CD4-positive, alpha-beta T cell treated with Interleukin-6 for 4 hours (primary cell): ENCODE measurements at places on chromosomes 12 and 14.

DNA sequence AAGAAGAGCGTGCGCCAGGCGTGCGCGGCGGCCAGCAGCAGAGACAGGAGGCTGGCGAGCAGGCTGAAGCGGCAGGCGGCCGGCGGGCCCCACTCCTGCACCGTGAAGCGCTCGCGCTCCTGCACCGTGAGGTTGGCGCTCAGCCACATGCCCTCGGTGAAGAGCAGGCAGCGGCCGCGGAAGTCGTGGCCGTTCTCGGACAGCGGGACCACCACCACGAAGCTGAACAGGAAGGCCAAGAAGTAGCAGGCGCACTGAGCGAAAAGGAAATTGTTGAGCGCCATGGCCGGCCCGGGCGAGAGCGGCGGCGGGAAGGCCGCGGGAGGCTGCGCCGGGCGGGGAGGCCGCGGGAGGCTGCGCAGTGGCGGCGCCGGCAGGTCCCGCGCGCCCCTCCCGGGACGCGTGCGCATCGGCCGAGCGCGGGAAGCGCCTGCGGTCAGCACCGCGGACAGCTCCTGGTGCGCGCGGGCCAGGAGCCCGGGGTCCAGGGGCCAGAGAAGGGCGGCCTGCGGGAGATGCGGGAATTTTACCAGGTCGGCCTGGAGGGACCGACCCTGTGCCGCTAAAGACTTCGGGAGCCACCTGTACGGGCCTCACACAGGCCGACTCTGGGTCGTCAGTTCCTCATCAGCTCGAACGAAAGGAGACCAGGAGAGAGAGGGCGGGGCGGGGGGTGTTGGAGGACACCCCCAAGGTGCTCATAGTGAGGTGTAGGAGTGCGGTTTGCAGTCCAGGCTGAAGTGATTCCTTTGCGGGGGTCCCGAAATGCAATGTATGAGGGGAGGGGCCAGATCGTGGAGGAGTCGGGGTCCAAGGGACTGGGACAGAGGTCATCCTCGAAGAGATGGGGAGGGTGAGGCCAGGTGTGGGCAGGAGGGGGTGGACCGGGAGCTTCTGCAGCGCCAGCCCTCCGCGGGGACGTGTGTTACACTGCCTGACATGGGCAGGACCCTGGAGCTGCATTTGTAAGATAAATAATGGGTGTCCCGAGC, at the start of gene TMEM179:
Gene TMEM179 (minus strand): TSS at position 315 of the 992 bp plus-strand sequence. CDS start 31 bp downstream, at position 284.
- DNase-seq = no peak

DNA sequence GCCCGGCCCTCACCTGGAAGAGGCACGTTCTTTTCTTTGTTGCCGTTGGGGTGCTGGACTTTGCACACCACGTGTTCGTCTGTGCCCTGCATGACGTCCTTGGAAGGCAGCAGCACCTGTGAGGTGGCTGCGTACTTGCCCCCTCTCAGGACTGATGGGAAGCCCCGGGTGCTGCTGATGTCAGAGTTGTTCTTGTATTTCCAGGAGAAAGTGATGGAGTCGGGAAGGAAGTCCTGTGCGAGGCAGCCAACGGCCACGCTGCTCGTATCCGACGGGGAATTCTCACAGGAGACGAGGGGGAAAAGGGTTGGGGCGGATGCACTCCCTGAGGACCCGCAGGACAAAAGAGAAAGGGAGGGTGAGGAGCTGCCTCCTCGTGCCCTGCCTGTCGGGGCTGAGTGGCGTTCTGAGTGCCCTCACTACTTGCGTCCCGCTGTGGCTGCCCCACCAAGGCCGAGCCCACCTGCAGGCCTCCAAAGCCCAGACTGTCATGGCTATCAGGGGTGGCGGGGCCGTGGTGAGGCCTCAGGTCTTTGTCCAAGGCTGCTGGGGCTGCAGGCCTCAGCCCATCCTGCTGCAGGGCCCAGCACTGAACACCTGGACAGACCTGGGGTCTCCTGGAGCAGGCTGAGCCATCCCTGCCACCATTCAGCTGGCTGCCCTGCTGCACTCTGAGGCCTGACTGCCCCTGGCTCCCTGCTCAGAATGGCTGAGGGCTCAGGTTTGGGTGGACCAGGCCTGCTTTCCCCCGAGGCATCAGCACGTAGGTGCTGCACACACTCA, 329.7 kb downstream of the TMEM121 start:
- DNase-seq = no peak

- DNase-seq = no peak
Measured at GRCh38 chr12:73308747-73309146, 1036.6 kb downstream of the TRHDE start.

DNA sequence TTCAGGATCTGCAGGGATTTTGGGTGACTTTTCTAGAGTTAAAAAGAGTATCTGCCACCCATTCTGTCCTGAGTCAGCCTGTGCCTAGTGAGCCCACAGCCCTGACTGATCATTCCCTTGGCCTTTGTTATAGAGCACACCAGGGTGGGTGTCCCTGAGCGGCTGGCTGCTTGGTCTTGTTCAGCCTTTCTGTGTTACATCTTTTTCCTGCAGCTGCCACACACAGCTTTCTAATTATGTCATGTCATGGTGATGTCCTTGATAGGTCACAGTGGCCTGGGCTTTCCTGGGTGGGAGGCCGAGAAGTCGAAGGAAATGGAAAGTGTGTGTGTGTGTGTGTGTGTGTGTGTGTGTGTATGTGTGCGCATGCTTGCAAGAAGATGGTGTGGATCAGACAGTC, 293.2 kb upstream of the CRY1 start:
- DNase-seq = no peak
